ENCODE measurements at places on chromosomes 1 and 21. TPM values are rescaled to one million over a fixed set of nuclear protein-coding genes. Genes with fewer than 3 reads are reported as not detected.

GRCh38 chr1:201659572-201659971 is 120.6 kb downstream of the NAV1 start:
- no peaks in the 10 kb centered on the region for H3K4me1 ChIP-seq
- H3K27ac ChIP-seq = no peak overlapping the region
- DNase-seq = no peak

- no peaks in the 10 kb centered on the region for H3K36me3 ChIP-seq
- no peak overlapping the region for H3K27ac ChIP-seq
- no peak for DNase-seq
- no peaks in the 10 kb centered on the region for H3K4me1 ChIP-seq
These were observed 14.6 kb upstream of the PTAFR start for GRCh38 chr1:28190996-28191645.

DNA sequence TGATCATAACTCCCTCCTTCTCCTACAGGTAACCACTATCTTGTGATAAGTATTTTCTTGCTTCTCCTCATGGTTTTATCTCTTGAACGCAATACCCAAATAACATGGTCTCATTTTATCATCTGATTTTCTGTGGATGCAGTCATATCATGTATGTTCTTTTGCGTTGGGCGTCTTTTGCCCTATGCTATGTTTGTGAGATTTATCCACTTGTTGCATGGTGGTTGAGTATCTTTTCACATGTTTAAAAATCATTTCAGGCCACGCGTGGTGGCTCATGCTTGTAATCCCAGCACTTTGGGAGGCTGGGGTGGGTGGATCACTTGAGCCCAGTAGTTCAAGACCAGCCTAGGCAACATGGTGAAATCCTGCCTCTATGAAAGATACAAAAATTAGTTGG is 15.6 kb downstream of the PADI3 start:
- no peaks in the 10 kb centered on the region for H3K36me3 ChIP-seq
- H3K27ac ChIP-seq = no peak overlapping the region
- H3K4me3 ChIP-seq = no peak overlapping the region
- H3K27me3 ChIP-seq = no peaks in the 10 kb centered on the region
- no peaks in the 10 kb centered on the region for H3K4me1 ChIP-seq

DNA sequence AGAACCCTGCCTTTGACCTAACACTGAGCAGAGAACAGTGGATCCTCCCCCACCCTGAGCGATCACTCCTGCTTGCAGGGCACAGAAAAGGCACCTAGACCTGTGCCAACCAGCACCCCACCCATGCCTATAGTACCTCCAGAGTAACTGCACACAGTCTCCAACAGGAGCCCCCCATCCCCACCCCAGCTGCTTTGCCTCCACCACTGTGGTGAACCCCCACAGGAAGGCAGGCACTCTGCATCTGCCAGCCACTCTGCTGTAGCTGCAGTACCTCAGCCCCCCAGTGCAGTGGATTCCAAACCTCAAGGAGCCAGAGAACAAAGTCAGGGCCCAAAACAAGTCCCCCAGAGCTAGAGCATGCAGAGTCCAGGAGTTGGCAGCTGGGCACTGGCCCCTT is 10.7 kb downstream of the SPATC1L start:
- no peak for DNase-seq
- H3K36me3 ChIP-seq = no peaks in the 10 kb centered on the region
- H3K27me3 ChIP-seq = no peaks in the 10 kb centered on the region
- H3K4me1 ChIP-seq = peaks cover 4% of the 10 kb centered on the region

GRCh38 chr1:46637444-46638083 is 21.0 kb upstream of the MOB3C start:
- H3K4me3 ChIP-seq = no peak overlapping the region
- H3K27me3 ChIP-seq = no peaks in the 10 kb centered on the region
- H3K36me3 ChIP-seq = peaks cover 22% of the 10 kb centered on the region

DNA sequence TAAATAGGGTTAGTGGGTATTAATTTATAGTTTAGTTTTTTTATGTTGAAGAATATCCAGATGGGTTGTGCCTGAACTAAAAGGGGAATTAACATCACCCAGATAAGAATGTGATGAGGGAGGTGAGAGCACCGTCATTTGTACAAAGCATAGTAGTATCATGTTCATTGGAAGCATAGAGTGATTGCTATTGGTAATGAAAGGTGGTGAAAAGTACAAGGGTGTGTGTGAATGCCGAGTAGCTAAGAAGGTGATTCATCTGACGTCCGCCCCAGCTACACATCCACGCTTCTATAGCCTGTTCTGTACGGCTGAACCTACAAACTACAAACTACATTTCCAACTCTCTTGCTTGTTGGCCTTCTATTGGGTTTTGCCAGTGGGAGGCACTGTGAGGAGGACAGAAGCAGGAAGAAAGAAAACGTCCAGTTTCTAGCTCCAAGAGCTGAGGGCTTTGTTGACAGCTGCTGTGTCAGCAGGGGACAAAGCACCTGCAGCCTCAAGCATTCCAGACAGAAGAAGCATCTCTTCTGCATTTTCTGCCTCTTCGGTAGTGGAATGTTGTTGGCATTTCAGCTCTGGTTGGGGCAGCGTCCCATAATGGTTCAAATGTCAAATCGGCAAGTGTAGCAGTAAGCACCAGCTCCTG is 404.8 kb downstream of the KCTD3 start:
- no peaks in the 10 kb centered on the region for H3K4me1 ChIP-seq
- no peaks in the 10 kb centered on the region for H3K27me3 ChIP-seq
- no peaks in the 10 kb centered on the region for H3K36me3 ChIP-seq
- no peak overlapping the region for H3K4me3 ChIP-seq
- no peak overlapping the region for H3K27ac ChIP-seq

AUNIP gene
- not detected for total RNA-seq
